ENCODE measurements at places on chromosomes 6 and 20. TPM values are rescaled to one million over a fixed set of nuclear protein-coding genes. Genes with fewer than 3 reads are reported as not detected.

DNA sequence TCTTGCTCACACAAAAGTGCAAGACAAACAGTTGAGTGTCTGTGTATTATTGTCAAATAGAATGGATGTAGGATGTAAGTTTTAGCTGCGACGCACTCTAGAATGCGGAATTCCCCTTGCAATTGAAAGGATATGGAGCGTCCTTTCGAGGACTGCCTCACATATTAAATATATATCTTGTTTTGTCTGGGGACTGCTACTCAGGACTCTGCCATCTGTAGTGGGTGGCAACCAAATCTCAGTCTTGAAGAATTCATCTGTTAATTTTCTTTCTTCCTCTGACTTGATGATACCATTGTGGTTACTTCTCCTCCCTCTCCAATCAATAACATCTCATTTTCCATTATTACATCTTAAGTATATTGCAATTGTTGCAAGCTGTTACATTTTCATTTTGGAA is 121.6 kb downstream of the SOX4 start:
- DNase-seq = no peak

GRCh38 chr6:49692534-49692933 is 20.8 kb downstream of the CRISP2 start:
- no peak for DNase-seq

- DNase-seq = no peak
Measured at GRCh38 chr20:2527762-2528161, 8.6 kb upstream of the TMC2 start.

GRCh38 chr6:37558168-37558567 is 58.5 kb upstream of the CCDC167 start:
- DNase-seq = no peak

DNA sequence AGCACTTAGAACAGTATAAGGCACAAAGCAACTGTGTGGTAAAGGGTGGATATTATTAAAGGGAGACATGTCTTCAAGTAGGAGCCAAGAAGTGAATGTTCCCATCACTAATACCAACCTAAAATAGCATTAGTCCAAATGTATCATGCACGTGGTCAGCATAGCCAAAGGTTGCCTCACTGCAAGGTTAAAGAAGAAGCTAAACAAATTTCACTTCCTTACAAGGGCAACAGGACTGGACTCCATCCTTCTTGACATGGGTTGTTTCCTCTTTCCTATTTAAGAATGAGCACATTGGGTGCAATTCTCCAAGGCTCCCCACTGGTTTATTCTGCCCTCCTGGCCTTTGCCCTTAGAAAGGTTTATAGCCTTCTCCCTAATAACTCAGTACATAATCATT is 186.7 kb downstream of the PHACTR1 start:
- no peak for DNase-seq

The THBD gene
- total RNA-seq = 0.19 TPM

GRCh38 chr6:28747631-28748157 is 176.1 kb downstream of the TRIM27 start:
- DNase-seq = no peak

GRCh38 chr20:24991897-24992486 is 559 bp downstream of the APMAP start:
- DNase-seq = no peak

DNA sequence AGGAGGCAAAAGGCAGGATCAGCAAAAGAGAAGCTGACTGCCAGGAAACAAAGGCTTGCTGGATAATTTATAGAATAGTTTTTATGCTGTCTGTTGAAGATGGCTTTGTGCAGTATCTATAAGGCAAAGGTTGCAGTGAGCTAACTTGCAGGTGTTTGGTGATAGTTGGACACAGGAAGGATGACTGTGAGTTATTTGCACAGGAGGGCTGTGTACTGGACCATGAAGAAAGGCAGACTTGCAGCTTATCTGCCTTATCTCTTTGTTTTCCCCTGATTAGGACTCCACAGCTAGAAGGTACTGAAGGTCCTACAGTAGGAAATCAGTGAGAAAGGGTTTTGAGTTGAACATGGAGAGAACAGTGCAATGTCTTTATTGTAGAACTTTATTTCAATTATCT is 2.1 kb downstream of the BTN1A1 start:
- no peak for DNase-seq

- no peak for DNase-seq
Measured at GRCh38 chr6:73264446-73264845, 1.4 kb upstream of the KHDC1 start.

- no peak for DNase-seq
Measured at GRCh38 chr6:54085047-54085446, 26.2 kb upstream of the MLIP start.

DNA sequence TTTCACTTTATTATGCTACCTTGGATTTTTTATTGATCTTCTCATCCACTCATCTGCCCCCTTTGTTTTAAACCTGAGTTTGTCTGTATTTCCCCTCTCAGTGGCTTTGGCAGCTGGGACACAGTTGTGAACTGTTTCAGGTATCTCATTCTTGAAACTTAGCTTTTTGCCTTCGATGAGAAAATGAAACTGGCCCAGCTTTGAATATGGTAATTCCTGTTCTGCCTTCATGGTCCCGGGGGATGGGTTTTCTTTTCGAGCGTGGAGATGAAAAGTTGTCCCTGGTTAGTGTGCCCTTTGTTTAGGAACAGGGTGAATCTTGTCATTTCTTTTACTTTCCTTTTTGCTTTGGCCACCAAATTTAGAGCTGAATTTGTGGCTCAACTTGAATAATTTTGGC is 25.6 kb downstream of the DHX35 start:
- no peak for DNase-seq

Data from progenitor cell of endocrine pancreas (in vitro differentiated cells).